ENCODE measurements at places on chromosomes 12 and 14.

- no peak for DNase-seq
Observed at GRCh38 chr12:31590642-31591379, at the start of gene DENND5B. DENND5B (minus strand) TSS chr12:31591136; CDS start chr12:31590832, 304 bp downstream.

DNA sequence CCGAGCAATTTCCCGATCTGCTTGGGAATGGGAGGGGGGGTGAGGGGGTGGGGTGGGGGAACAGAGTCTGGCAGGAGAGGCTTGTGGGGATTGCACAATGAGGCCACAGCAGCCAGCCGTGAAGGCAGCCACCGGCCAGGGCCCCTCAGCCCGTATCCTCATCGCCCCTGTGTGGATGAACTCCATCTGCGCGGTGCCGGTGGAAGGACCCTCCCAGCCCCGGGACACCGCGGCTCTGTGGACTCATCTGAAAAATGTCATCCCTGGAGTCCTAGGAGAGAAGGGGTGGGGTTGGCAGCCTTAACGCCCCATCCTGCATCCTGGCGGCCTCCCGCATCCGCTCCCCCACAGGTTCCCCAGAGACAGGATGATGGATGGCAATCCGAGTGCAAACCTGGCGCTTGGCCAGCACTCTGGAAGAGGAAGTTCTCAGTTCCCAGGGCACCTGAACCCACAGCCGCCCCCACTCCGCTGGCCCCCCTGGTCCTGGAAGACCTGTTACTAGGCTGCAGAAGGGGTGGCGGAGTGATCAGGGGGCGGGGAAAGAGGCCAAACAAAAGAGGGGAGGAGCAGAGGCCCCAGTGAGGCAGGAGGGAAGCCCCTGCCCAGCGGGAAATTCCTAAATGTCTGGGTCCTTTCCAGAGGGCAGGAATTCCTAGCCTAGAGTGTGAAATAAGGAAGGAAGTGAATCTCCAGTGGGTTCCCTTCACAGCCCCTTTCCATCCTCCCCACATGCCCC, 1.2 kb upstream of the TNFAIP2 start:
- DNase-seq: no peak

GRCh38 chr12:73935817-73936216, 601.8 kb upstream of the ATXN7L3B start:
- no peak for DNase-seq

DNA sequence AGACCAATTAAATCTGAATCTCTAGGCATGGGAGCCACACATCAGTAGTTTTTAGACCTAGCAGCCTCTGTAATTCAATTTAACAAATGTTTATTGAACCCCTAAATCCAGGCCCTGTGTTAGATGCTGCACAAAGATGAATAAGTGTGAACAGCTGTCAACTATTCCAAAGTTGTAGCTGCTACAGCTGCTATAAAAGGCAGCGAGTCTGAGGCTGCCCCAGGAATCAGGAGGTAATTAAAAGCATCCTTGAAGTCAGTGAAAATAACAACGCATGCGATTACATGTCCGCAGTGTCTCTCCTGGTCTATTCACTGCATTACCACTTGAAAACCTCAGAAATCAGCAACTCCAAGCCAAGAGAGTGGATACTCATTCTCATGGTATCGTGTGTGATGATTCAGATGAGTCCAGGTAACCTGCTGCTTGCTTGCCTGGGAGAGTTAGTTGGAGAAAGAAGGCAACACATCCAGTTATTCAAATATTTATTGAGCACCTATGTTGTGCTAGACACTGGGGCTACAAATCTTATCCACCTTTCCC, 34.9 kb upstream of the DDHD1 start:
- no peak for DNase-seq

GRCh38 chr12:109139791-109140190, 23.4 kb downstream of the ACACB start:
- no peak for DNase-seq

- DNase-seq: no peak
Observed at GRCh38 chr12:59657266-59657665, 61.4 kb downstream of the SLC16A7 start.

GRCh38 chr12:31324845-31325523, 966 bp downstream of the SINHCAF start:
- peak; percentile 12 for DNase-seq

DNA sequence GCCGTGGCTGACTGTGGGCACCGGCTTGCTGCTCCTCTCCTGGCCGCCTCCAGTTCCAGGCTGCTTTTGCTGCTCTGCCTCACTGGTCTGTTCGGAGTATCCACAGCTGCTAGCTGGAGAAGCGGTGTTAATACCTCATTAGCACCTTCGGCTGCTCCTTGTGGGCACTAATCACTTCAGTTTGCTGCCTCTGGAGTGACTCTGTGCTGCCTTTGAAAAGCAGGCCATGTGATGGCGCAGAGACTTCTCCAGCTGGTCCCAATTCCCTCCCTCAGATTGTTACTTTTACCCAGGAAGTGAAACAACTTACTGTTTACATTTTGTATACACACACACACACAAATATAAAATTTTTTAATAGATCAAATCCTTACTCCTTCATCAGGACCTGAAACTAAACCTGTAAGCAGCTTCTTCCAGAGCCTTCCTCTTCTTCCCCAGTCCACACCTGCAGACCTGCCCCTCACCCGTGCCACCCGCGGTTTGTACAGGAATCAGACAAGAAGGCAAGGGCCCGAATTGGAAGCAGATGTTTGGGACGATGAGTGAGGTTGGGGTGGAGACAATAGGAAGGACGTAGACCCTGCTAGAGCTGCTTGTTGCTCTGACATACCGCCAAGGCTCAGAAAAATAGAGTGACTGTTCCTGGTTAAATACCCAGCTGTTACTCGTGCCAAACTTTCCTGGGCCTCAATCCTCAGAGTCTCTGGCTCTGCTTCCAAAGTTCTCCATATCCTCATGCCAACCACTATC, 41.5 kb upstream of the LTBP2 start:
- no peak for DNase-seq

GRCh38 chr12:113095405-113095804, 38.9 kb downstream of the DTX1 start:
- no peak for DNase-seq

DNA sequence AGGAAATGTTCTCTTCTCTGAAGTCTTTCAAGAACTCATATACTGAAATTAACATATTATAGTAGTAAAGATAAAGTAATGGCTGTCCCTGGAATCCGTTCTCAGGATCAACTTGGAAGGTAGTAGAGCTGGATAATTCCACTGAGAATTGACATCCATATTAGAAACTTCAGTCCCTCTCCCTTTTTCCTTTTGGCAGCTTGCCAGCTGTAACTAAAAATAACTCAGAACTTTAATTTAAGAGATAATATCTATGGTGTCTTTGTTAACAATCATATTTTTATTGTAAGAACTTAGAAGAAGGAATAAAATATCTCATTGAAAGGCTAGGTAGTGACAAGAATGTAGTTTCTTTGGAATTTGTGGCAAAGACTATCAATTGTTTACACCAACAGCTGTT, 61.4 kb upstream of the PLEKHA5 start:
- no peak for DNase-seq

DNA sequence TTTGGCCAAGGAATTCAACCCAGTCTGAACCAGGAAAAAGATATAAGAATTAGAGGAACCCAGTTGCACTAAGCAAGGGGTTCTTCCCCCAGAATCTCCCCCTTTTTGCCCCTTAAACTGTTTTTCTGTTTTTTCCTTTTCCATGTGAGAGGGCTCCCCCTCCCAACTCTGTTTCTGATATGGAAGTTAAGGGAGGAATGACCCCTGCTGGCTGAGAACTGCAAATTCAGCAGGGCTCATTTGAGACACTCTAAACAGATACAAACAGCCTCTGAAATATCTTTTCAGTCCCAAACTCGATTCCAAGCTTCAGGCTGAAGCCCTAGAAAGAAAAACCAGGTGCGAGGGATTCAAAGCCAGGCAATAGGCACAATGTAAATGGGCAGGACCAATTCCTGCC, 132.7 kb downstream of the SLC41A2 start:
- no peak for DNase-seq

- no peak for DNase-seq
Observed at GRCh38 chr12:81968421-81968820, 209.3 kb upstream of the PPFIA2 start.

- no peak for DNase-seq
Observed at GRCh38 chr14:83874662-83875061, 1655.3 kb upstream of the FLRT2 start.

GRCh38 chr12:117494833-117495655, 133.6 kb upstream of the NOS1 start:
- no peak for DNase-seq

DNA sequence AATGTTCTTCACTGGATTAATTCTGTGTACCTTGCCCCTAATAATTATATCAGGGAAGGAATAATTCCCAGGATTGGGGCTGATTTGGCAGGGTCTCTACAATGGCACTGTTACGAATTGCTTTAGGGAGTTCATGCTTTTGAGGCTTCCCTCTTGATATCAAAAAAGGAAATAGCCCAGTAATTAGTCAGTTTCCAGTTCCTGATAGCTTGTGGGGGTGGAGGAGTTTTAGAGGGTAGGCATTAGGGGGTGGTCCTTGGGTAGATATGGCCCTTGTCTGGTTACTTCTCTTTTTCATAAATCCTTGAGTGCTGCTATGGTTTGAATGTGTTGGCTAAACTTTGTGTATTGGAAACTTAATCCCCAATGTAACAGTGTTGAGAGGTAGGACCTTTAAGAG, 6.1 kb upstream of the SRSF5 start:
- no peak for DNase-seq

GRCh38 chr14:59228421-59228820, 40.0 kb downstream of the DAAM1 start:
- no peak for DNase-seq

DNA sequence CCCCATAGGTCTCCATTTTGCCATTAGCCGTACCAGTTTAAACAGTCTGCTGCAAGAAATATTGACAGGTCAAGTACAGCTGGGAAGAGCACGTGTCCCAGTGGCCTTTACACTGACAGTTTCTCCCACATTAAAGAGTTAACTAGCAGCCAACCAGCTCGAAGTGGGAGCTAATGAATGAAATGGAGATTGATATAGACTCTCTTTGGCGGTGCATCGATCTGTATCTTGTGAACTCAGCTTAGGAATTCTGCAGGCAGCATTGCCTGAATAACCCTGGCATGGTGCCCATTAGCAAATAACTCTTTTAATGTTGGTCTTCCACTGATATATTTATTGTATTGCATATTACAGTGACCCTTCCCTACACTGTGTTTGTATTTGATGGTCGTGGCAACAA, 319.4 kb downstream of the EGLN3 start:
- no peak for DNase-seq

GRCh38 chr12:67677166-67677565, 28.6 kb downstream of the DYRK2 start:
- DNase-seq: no peak

DNA sequence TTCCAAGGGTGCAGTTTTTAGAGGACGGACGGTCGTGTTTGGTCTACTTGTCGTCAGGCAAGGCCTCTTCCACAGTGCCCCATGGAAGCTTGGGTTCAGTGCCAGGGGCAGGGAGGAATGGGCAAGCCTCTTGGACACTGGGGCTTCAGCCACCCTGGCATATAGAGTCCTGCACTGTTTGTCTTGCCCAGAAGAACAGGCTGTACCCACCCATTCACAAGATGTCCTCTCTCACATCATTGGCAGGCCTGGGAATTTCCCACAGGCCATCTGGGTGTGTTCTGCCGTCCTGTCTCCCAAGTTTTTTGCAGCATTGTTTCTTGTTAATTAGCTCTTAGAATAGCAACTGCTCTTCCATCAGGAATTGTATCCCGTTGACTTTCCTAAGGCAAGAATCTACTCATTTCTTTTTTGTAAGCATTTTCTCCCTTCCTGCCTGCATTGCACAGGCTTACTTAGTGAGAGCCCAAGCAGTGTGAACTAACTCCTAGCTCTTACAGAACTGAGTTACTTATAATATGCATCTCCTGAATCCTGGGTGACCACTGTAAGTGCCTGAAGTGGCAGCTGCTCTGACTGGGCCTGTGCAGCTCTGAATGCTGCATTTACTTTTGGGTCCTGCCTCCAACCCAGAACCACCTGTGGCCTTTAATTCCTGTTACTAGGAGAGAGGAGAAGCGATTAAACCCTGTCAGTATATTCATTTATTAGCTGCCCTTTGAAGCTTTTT, 149.4 kb upstream of the HIF1A start:
- DNase-seq: no peak

GRCh38 chr12:28216016-28216415, 25.8 kb downstream of the CCDC91 start:
- no peak for DNase-seq

DNA sequence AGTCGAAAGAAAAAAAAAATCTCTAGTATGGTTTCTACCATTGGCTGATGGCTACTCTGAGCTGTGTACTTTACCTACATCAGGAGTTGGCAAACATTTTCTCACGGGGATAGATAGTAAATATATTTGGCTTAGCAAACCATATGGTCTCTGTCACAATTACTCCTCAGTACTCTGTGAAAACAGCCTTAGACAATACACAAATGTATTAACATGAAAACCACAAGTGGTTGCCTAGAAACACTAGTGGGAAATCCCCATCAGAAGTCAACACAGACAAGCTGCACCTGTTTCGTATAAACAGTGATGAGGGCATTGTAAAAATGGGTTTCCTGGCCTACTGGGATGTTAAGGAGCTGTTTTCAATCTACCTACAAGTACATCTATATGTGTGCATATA, 84.6 kb upstream of the NAV3 start:
- no peak for DNase-seq

DNA sequence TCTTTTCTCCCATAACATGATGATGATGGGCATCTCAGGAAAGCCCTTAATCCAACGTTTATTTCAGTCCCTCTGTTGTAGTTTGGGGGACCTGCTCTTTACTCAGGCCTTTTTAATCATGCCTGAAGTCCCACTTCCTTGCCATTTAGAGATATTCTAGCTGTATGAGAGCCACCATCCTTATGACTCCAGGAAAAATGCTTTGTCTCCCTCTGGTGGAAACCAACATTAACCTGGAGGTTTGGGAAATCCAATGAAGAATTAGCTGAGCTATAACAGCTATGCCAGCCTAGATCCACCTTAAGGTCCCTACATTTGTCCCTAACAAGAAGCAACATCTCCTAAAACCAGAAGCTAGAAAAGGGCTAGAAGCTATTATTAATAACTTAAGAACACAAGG, 1399.1 kb downstream of the LRFN5 start:
- DNase-seq: no peak

- DNase-seq: no peak
Observed at GRCh38 chr14:49480979-49481498, 105.1 kb downstream of the RPS29 start.

DNA sequence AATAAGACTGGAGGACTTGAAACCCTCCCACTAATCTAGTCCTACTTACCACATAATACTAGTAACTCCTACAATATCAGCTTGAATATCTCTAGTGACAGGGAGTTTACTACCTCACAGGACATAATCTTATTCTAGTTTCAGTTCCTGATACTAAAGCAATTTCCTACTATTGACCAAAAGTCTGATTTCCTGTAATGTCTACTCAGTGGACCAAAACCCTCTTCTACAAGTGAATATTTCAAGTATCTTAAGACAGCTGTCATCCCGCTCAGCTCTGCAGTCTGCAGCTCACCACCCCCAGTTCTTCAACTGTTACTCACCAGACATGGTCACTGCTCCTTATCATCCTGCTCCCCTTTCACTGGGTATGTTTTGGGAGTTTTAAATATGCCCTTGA, 70.8 kb upstream of the TMCC3 start:
- DNase-seq: no peak

Data from stimulated activated CD8-positive, alpha-beta memory T cell treated with anti-CD3 and anti-CD28 coated beads, Interleukin-4, amount 100 ng/mL, for 1 hour (primary cell).